ENCODE measurements at places on chromosomes 11 and 22.

DNA sequence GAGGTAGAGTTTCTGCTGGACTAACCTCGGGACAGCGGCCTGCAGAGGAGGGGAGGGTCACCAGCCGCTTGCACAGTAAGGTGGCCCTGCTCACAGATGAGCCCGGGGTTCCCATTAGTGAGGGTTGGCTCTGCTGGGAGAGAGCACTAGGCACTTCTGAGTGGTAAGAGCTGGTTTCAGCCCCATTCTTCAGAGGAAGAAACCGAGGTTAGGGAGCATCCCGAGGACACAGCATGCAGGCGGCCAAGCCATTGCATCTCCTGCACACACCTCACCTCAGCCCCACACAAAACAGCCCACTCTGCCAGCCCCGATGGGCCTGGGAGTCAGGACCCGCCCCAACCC lies 99.3 kb downstream of the MED15 start:
- no peak for DNase-seq

DNA sequence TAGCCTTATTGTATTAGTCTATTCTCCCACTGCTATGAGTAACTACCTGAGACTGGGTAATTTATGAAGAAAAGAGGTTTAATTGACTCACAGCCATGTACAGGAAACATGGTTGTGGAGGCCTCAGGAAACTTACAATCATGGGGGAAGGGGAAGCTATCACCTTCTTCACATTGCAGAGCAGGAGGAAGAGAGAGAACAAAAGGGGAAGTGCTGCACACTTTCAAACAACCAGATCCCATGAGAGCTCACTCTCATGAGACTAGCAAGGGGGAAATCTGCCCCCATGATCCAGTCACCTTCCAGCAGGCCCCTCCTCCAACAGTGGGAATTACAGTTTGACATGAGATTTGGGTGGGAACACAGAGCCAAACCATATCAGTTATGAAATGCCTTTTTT lies 179.4 kb downstream of the ARHGAP42 start:
- DNase-seq: no peak

DNA sequence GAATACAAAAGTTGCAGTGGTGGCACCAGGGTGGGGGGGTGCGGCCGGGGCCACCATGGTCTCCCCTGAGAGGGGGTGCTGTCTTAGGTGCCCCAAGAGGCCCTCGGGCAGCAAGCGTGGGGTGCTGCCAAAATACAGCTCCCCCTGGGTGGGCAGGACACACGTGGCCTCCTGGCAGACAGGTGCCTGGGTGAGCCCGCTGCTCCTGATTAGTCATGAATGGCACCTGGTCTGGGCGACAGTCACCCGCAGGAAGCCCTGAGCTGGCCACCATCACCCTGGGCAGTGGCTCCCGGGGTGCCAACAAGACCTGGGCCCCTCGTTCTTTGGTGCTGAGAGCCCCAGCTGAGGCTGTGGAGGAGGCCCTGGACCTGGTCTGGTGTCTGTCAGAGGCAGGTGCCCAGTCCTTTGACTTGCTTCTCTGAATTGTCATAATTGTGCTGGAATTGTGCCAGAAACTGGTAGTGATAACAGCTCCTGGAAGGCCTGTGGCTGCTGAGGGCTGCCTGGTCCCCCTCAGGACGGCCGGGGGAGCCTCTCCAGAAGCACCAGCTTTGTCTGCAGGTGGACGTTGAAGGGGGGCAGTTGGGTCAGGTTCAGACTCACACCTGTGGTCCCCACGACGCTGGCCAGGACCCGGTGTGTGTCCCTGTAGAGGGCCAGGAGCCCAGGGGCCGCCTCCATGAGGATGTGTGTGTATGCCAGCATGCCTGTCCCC lies 14.8 kb downstream of the ALG12 start:
- no peak for DNase-seq

DNA sequence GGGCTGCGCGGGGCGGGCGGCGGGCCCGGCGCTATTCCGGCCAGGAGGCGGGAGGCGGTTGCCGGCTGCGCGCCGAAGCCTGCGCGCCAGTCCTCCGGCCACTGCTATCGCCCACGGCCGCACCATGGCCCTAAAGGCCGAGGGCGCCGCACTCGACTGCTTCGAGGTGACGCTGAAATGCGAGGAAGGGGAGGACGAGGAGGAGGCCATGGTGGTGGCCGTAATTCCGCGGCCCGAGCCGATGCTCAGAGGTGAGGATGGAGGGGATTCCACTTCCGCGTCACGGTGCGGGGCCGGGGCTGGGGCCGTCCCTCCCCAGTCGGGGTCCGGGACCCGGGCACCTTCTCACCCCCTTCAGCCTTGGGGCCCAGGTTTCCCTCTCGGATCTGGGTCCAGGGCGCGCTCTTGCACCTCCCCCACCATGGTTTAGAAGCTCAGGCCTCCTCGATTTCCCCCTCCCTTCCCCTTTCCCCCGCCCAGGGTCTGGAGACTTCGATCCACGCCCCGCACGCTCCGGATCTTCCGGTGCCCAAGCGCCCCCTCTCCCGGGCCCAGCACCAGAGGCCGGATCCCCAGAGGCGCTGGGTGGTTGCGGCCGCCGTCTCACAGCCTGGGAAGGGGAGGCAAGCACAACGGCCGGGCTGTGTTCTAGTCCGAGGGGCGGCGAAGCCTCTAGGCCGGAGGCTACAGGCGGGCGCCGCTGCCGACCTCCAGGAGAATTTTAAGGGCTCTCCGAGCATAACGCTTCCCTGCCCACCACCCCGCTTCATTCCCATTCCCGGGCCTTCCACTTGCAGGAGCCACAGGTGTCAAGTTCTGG lies 517 bp downstream of the SPINDOC start:
- DNase-seq: peak; percentile 23

GRCh38 chr11:96222102-96222501 lies 120.9 kb downstream of the MAML2 start:
- DNase-seq: no peak

DNA sequence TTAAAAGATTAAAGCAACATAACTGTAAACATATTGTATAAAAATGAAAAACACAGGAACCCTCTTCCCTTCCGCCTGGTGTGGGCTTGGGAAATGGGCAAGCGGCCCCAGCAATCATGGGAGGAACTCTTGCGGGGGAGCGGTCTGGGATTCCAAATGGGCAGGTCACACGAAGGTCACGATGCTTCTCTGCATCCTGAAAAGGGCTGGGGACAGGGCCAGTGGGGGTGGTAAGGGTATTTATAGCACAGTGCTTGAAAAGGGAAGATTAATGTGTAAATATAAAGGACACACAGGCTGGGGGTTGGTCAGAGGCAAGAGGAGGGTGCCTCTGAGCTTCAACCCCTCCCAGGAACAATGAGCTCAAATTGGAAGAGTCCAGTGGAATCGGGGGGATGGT lies 46.9 kb upstream of the OR4B1 start:
- DNase-seq: no peak

GRCh38 chr22:45832180-45832579 lies 144.8 kb downstream of the WNT7B start:
- no peak for DNase-seq

DNA sequence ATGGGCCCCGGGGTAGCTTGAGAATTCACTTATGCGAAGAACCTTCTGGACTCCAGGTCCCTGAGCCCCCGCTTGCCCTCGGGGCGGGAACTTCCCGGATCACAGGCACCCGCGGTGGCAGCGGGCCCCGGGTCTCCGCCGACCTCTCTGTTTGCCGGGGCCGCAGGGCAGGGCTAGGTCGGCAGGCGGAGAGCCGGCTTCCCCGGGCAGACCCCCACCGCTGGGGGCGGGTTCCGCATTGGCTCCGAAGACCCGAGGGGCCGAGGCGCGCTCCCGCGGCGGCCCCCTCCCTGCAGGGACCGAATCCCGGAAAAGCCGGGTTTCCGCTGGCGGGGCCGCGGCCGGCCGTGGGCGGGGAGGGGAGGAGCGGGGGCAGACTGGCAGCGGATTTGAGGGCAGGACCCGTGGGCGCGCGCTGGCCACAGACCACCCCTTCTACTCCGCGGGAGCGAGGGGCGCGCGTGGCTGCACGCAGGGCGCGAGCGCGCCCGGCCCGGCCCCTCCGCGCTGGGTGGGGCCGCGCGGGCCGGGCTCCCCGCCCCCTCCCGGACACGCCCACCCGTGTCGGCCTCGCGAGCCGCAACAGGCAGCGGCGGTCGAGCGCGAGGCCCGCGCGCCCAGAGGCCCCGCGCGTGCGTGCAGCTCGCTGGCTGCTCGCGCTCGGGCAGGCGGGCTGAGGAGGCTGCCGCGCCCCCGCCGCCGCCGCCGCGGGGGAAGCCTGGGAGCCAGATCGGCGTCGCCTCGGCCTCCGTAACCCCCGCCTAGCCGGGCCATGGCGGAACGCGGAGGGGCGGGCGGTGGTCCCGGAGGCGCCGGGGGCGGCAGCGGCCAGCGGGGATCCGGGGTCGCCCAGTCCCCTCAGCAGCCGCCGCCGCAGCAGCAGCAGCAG lies at the start of gene PACS1:
PACS1 (plus strand) TSS at position 558 of the 889 bp plus-strand sequence; CDS start at position 773, 215 bp downstream.
- peak; percentile 61 for DNase-seq

GRCh38 chr11:57237204-57237681 lies at the start of gene APLNR:
TSS of gene APLNR (minus strand) at chr11:57237250. CDS start at chr11:57237004, 246 bp downstream.
- no peak for DNase-seq

GRCh38 chr11:67667490-67668191 lies 6.8 kb downstream of the ALDH3B2 start:
- no peak for DNase-seq

GRCh38 chr11:132123449-132123848 lies 753.0 kb downstream of the NTM start:
- no peak for DNase-seq

DNA sequence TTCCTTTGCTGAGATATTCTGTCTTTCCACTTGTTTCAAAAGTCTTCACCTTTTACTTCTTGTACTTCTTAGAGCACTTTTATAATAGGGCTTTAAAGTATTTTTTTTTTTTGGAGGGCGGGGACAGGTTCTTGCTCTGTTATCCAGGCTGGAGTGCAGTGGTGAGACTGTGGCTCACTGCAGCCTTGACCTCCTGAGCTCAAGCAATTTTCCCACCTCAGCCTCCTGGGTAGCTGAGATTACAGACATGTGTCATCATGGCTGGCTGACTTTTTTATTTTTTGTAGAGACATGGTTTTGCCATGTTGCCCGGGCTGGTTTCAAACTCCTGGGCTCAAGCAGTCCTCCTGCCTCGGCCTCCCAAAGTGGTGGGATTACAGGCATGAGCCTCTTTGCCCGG lies 57.9 kb downstream of the DYNC2H1 start:
- no peak for DNase-seq

DNA sequence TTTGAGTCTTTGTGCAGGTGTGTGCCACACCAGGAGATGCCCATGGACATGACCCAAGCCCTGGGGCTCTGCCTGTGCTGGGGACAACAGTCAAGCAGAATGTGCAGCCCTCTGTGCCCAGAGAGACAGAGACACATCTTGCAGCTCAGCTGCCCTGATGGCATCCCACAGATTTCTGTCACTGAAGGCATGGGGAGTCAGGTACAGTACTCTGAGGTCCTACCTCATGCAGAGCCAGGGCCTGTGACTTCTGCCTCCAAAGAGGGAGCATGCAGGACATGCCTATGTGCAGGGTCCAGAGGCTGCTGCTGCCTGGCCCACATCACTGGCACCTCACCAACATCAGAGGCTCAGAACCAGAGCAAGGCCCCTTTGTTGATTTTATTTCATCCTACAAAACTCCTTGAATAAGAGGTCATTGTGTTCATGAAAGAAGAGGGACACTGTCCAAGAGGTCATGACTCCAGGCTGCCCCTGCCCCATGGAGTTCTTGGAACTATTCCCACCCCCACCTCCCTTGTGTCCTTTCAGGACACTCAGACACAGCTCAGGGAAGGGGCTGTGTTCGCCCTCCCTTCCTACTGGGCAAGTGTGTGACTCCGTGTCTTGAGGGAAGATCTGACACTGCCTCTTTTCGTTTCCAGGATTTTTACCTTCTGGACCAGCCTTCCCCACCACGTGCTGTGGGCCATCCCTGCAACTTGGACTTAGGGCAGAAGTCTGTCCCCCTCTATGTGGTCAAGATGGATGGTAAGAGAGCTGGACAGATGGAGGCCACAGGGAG lies 62.3 kb downstream of the BTG4 start:
- DNase-seq: peak; percentile 63

GRCh38 chr22:48554893-48555572 lies 1272.6 kb downstream of the BRD1 start:
- no peak for DNase-seq

DNA sequence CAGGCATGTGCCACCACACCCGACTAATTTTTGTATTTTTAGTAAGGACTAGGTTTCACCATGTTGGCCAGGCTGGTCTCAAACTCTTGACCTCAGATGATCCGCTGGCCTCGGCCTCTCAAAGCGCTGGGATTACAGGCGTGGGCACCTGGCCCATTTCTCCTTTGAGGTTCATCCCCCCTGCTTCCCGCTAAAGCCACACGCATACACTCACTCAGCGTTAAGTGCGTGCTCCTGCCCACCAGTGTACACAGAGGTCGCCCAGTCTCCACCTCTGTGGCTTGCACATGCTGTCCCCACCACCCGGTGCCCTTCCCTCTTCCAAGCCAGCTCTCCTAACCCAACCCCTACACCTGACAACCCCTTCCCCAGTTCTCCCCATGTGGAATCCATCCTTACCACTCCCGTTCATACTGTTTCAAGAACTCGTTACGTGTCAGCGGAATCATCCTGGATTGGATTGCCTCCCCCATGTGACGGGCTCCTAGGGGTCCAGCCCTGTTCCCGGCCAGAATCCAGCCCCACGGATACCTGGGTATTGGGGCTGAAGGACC lies 15.7 kb upstream of the CYTH4 start:
- DNase-seq: no peak

GRCh38 chr11:114876234-114876633 lies 197.9 kb downstream of the NXPE2 start:
- DNase-seq: no peak

- DNase-seq: no peak
Observed at GRCh38 chr11:105245781-105246315, 106.3 kb upstream of the CARD18 start.

GRCh38 chr22:37215890-37216289 lies 3.6 kb upstream of the SSTR3 start:
- no peak for DNase-seq

DNA sequence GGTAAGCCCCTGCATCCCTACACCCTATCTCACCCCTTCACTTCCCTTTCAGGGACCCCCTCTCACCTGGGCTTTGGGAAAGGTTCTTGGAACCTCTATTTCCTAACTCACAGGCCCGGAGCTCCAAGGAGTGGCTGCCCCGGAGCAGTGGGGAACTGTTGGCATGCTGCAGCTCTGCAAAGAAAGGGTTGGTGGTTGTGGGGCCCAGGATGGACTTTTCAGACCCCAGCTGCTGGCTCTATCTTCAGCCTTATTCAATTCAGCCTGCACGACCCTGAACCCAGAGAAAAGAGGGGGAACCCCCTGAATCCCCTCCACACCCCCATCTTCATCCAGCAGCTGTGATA lies 10.0 kb downstream of the ROBO4 start:
- no peak for DNase-seq

Data from substantia nigra (tissue), 51 donors.